ENCODE measurements at places on chromosomes 1 and 21.
A peak's percentile ranks its signal among the peaks of the same experiment; 100 is the strongest.

GRCh38 chr1:185260611-185261010 is 56.4 kb downstream of the IVNS1ABP start:
- no peak for DNase-seq

DNA sequence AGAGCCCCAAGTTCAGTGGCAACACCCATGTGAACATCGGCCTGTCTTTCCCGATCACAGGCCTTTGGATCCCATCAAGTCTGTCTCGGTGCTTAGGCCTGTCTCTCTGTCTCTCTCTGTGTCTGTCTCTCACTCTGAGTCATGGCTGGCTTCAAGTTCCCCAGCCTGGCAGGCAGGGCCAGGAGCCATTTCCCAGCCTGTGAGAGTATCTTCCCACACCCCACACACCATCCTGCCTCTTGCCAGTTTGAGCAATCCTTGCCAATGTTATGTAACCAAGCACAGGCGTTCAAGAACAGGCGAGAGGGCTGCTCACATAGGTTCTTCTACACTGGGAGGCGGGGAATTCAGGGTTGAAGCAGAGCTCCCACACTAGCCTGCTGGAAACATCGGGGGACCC is 70.0 kb upstream of the TMEM51 start:
- DNase-seq = no peak

DNA sequence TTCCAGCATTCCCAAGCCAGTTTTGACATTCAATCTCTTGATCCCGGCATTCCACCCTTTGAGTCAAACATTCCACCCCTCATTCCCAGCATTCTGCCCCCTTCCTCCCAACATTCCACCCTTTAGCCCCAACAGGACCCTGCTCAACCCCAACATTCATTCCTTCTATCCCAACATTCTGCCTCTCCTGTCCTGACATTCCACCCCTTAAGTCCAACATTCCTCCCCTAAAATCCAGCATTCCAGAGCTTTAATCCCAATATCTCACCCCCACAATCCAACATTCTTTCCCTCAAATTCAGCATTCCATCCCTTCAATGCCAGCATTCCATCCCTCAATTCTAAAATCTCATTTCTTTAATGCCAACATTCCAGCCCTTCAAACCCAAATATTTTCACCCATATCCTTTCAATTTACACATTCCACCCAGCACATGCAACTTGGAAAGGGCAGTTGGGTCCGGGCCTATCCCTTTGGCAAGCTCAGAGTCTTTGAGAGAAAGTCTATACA is 22.9 kb downstream of the DDX20 start:
- no peak for DNase-seq

GRCh38 chr1:177385760-177386698 is 215.3 kb downstream of the BRINP2 start:
- peak; percentile 31 for DNase-seq

GRCh38 chr1:92123868-92124267 is 43.7 kb downstream of the BTBD8 start:
- no peak for DNase-seq

GRCh38 chr1:150577557-150578271 is 1.7 kb downstream of the MCL1 start:
- no peak for DNase-seq

DNA sequence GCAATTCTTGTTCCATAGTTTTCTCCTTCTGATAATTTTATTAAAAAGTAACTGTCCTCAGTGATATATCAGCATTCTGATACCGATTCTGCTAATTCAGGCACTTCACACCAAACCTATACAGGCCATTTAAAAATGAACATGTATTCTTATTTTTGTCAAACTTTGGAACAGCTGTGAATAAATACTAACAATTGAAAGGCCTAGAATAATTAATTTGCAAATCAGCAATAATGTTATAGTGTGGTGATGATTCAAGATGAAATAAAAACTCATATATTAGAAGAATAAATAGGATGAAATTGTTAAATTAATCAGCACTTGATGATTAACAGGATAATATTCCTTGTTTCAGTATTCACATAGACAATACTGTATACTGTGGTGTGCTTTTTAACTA is 9.9 kb downstream of the CDKN2C start:
- no peak for DNase-seq

- DNase-seq = peak; percentile 57
Observed at GRCh38 chr1:236759252-236759859, 35.7 kb upstream of the MTR start.

GRCh38 chr1:54809496-54810074 is 8.5 kb upstream of the TTC22 start:
- DNase-seq = no peak

- no peak for DNase-seq
Observed at GRCh38 chr1:157958263-157958662, 35.2 kb upstream of the KIRREL1 start.

DNA sequence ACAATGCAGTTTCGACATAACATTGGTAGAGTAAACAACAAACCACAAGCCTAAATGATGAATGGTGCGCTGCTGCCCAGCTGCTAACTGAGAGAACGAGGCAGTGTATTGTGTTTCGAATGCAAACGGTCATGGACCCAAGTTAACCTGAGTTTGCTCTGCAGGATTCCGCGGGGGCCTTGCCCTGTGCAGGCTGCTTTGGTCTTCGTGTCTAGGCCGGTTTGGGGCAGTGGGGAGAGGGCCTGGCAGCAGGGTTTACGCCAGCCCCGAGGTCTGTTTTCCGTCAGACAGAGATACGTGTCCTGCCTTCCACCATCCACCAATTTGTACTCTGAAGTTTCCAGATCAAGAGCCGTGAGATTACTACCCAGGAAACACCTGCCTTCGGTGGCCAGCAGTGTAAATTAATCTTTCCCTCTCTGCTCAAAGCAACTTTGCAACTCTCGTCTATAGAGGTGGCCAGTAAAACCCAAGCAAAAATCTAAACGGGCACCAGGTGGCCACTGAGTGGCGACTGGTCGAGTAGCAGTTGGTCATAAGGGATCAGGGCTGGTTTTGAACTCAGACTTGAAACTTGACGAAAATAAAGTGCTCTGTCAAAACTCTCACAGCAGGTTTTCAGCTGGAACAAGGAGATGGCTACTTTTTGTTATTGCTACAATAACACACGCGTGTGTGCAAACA is 6.3 kb upstream of the PRDM15 start:
- DNase-seq = no peak

GRCh38 chr1:36866169-36866814 is 168.0 kb downstream of the GRIK3 start:
- no peak for DNase-seq

- DNase-seq = no peak
Observed at GRCh38 chr21:27346041-27346448, 379.2 kb upstream of the ADAMTS5 start.

- DNase-seq = no peak
Observed at GRCh38 chr1:240682166-240682858, 70.4 kb upstream of the GREM2 start.

DNA sequence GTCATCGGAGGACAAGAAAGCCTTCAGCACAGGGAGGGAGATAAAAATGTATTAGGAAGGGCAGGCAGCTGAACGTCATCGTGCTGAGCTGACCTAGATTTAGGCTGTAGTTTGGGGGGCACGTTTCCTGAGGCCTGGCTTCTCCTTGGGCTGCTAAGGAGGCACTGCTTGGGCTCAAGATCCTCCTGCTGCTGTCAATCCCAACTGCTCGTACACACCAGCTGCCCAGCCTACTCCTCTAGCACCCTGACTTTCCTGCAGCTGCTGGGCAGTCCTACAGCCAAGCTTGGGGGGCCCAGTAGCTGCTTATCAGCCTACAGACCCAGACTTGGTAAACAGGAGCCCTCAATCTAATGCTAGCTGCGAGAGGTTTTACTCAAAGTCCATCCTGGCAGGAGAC is 6.2 kb downstream of the TMEM35B start:
- no peak for DNase-seq

GRCh38 chr1:226304291-226304955 is 4.5 kb downstream of the LIN9 start:
- DNase-seq = no peak

DNA sequence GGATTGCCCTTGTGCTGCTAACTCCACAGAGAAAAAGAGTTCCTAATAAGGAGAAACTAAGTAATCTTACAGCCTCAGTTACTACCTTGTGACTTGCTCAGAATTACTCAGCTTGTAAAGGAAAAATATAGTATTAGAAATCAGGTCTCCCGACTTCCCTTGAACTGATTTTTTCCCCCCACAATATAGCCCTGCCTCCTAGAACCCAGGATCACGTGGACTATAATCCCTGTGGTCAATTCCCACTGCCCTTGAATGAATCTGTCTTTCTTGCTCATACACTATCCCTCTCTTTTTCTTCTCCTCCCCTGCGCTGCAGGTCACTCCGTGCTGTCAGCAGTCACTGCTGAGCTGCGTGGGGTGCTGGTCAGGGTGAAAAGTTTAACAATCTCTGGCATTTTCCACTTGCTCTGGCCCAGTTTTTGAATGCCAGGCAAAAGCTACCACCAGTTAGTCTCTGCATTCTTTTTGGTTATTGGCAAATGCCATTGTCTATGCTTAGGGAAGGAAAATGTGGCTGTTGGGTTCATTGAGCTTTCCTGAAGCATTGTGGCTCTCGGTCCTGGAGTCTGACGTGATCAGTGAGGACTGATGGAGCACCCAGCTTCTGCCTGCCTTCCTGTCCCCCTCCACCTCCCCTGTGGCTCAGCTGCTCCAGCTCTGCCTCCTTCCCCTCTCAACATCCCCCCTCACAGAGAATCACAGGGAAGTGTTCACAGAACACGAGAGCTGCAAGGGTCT is 1.9 kb upstream of the MYOC start:
- no peak for DNase-seq

- no peak for DNase-seq
Observed at GRCh38 chr1:216883518-216883917, 160.3 kb upstream of the ESRRG start.

DNA sequence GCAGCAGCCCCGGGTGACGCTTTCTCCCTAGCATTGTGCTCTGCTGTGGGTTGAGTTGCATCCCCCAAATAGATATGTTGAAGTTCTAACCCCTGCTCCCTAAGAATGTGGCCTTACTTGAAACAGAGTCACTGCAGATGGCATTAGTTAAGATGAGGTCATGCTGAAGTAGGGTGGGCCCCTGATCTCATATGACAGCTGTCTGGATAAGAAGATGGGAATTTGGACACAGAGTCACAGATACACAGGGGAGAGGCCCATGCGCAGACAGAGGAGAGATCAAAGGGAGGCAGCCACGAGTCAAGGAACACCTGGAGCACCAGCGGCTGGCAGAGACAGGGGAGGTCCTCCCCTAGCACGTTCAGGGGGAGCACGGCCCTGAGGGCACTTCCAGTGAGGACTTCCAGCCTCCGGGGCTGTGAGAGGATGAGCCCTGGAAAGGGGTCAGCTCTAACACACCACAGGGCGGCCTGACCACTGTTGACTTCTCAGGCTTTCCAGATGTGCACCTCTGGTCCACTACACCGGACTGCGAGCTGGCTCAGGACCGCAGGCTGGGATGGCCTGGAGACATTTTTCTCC is 46.4 kb downstream of the ABCG1 start:
- DNase-seq = no peak

DNA sequence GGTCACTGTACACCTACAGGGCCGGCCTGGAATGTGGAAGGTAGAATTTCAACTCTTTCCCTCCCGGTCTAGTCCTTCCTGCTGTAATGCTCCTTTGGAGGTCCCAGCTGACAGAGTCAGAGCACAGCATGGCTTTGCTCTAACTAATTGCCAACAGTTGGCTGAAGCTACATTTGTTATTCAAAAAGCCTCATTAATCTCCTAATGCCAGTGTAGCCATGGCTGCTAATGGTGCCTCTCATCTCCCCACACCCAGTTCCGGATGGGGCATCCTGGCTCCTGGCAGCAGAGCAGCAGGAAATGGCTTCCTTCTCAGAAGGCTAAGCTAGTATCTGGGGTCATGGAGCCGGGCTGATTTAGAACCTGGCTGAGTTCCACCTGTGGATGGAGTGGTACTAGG is 18.7 kb upstream of the CAMK1G start:
- DNase-seq = no peak

GRCh38 chr1:63223426-63223825 is 98.9 kb upstream of the FOXD3 start:
- no peak for DNase-seq

DNA sequence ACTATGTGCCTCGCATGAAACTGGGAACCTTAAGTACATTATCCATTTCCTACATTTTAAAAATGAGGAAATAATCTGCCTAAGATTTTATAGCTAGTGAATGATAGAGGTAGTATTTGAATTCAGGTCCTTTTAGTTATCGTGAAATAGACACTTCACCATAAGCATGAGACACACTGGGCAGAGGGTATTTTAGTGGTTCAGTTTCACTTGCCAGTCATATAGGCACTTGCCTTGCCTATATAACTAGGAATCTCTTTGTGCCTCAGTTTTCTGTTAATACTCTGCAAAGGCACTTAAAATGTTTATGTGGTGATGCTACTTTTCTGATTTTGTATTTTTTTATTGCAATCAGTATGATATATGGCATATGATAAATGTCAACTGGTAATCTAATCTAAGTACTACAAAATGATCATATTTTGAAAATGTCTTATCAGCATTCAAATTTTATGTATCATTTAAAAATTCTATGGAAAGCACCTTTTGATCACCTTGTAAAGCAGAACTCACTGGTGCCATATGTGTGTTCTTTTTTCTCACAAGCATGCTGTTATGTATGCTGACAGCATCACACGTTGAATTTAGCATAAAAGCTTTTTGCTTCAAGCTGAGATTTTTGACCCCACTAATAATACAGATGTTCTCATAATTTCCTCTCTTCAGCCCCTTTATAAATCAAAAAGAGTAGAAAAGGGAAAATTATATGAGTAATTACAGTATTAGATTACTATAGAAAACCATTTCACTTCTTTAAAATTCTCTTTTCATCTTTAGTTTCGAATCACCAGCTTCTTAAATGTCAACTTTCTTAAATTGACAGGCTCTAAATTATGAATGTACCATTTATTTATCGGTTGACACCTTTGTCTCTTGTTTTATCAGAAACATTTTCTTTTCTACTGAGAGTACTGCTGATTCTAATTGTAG is 52.6 kb downstream of the RPS6KC1 start:
- DNase-seq = no peak

GRCh38 chr1:183239793-183240525 is 53.9 kb downstream of the LAMC2 start:
- no peak for DNase-seq

- no peak for DNase-seq
Observed at GRCh38 chr1:111172463-111172862, 28.0 kb downstream of the DENND2D start.

DNA sequence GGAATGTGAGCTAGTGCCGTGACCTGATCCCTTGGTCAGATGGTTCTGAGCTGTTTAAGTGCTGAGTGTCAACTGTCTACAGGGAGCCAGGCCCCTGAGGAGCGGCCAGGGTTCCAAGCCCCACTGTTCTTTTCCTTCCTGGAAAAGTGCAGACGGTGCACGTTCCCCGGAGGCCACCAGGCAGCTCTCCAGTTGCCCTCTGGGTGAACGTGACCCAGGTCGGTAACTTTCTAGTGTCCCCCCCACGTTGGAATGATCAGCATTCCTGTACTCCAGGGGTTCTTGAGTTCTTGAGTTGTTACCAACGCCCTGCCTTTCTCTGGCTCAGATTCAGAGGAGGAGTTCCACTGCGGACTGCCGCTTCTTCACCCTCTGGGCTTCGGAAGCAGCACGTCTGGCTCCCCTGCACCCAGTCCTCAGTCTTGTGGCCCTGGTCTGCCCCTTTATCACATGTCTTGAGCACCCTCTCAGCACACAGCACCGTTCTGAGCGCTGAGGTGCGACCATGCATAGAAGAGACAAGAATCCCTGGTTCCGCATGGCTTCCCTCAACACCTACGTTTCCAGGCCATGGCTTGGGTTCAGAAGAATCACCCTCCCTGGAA is 131.5 kb downstream of the DHRS3 start:
- DNase-seq = no peak

- peak; percentile 93 for DNase-seq
Observed at GRCh38 chr1:201361652-201362504, 15.6 kb downstream of the TNNT2 start.

GRCh38 chr1:209076688-209077087 is 506.8 kb upstream of the CAMK1G start:
- DNase-seq = peak; percentile 43
